ENCODE measurements at places on chromosomes 3 and 15.

DNA sequence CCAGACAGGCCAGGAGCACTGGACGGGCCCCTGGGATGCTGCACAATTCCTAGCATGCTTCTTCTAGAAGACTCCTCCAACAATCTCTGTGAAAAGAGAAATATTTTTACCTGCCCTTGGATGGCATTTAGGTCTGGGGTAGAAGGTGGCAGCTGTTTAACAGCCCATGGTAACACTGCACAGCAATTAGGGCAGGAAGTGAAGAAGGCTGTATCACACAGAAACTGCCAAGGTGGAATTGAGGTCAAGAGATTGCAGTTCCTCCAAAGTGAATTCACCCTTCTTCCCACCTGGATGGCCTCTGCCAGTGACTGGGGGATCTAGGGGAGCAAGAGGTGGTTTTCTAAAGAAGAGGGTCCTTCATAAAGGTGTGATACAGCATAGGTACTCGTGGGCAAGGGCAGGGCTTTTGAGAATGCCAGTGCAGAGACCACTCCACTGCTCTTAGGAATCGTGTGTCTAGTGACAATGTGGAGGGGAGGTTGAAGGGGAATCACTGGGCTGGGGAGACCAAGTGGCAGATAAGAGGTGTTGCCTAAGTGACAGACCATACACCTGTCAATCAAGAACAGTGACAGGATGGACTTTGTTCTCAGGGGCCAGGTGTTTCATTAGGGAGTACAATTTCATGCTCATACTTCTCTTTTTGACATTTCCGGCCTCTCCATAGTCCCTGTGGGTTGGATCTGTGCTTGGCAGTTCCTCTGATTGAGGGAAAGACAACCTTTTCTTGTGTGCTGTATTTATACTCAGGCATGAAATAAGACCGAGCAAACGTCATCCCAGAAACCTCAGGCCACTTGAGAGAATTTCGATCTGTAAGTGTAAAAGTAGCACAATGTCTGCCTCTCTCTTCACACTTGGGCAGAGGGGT is 83.5 kb upstream of the BCL6 start:
- peak; percentile 29 for DNase-seq

- DNase-seq, result no peak
Measured at GRCh38 chr3:8625991-8626390, 18.6 kb downstream of the SSUH2 start.

DNA sequence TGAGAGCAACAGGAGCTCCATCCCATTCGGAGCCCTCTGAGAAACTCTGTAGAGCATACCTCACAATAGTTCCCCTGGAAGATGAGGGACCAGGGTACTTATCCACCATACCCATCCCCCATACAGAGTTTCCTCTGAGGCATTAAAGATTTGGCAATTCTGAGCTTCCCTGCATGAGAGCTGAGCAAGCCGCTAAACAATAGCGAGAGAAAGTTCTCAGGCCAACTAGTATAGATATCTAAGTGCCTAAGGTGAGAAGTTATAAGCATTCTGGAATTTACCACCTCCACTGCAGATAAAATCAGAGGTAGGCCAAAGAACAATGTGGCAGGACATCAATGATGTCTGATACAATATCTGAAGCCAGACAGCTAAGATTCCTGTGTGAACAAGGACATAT is 129.1 kb upstream of the MBNL1 start:
- DNase-seq, result no peak

DNA sequence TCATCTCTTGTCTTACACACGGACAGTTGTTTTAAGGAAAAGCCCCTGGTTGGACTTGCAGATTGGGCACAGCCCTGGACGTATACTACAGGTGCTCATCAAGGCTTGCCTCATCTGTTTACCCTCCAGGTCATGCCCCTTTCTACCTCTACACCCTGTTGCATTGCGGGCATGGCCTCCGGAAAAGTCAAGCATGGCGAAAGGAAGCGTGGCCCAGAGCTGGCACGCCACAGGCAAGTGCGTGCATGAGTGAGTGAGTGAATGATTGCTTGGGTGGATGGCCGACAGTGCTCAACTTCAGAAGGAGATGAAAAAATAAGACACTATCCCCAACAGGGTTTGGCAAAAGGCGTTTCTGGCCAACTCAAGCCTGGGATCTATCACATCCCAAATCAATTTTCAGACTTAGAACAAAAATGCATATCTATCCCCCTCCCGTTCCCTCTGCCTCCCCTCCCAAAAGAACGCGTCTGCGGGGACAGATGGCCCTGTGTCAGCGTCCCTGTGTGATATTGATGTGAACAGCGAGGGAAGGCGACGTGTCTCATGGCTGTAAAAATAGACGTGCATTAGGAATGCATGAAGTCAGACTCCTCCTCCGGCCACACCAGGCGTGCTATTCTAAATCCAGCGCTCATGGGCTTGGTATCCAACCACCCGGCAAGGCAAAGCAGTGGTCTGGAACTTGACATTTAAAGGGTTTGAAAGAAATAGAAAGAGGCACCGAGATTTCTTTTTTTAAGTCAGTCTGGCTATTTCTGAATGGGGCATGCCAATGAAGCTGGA is 96.0 kb downstream of the RPLP1 start:
- DNase-seq, result no peak

DNA sequence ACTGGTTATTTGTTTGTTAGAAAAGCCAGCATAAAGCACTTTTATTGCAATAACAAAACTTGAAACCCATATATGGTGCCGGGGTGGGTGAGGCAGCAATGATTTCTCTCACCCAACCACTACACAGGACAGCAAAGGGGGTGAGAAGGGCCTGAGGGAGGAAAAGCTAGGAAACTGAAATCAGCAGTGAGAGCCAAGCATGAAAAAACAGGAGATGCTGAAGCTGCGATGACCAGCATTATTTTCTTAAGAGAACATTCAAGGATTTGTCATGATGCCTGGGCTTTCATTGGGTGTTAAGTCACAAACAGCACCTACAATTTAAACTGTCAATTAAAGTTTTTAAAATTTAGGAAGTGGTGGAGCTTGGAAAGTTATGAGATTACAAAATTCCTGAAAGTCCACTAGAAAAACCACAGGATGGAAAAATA is 11.9 kb upstream of the TM4SF4 start:
- no peak for DNase-seq

DNA sequence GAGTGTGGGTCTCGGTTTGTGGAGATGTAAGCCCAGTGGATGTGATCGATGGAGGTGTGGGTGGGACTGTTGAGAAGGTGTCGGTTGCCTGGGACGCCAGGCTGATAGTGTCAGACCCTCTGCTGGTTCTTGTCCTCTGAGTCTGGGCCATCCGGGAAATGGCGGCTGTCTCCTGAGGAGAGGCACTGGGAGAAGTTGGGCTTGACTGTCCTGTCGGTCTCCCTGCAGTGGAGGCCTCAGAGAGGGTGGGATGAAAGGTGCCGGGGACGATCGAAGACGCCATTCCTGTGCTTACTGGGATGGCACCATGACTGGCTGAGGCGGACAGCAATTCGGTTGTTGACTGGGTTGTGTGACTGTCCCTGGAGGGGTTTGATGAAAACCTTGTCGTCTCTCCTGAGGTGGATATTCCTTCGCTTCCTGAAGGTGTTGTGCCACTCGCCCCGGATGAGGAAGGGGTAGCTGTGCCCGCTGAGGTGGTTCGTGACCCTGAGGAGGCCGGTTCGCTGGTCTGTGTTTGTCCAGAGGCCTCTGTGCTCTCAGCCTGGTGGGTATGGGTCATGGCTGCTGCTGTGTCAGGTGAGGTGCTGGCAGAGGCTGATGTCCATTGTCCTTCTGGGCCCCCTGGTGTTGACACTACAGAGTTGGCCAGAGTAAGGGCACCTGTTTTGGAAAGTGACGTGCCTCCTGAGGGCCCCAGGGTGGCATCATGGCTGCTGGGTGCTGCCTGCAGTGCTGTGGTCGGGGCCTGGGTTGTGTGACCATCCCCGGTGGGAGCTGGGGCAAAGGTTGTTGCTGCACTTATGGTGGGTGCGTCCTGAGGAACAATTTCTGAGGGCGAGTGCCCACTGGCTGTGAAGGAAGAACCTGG is 22.8 kb downstream of the MUC4 start:
- DNase-seq, result no peak

DNA sequence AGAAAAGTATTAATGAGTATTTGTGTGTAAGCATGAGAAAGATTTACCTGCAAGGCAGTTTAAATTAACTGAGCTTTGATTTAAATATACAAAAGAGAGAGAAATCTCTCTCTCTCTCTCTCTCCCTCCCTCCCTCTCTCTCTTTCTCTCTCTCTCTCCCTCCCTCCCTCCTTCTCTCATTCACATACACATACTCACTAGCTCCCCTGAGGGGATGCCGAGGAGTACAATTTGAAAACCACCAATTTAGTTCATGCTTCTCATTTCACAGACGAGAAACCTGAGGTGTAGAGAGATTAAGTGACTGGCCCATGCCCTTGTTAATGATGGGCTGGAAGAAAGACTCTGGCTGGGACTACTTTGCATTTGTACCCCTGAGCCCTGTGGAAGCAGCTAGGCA is 59.4 kb downstream of the MECOM start:
- peak; percentile 11 for DNase-seq

GRCh38 chr3:181730934-181731333 is 19.2 kb downstream of the SOX2 start:
- DNase-seq, result no peak

GRCh38 chr3:122557356-122557755 is 6.7 kb downstream of the PARP9 start:
- DNase-seq, result no peak

DNA sequence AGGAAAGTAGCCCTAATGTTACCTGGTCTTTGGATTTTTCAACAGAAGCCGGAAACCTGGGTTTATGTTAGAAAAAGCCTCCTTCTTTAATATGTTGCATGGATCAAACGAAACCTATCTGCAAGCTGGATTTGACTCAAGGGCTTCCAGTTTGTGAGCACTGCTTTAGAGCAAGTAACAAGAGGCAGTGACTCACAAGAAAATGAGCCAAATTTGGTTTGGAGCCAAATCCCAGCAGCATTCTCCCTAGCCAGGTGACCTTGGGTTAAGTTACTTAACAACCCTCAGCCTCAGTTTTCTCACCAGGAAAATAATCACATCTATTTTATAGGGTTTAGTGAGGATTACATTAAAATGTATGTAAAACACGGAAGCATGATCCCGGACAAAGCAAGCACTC is 215.2 kb upstream of the PRICKLE2 start:
- no peak for DNase-seq
